ENCODE measurements at places on chromosomes 1 and 21.

- DNase-seq = no peak
Observed at GRCh38 chr1:21659924-21660326, 9.2 kb downstream of the RAP1GAP start.

- DNase-seq = no peak
Observed at GRCh38 chr1:232534552-232535517, 95.1 kb downstream of the SIPA1L2 start.

DNA sequence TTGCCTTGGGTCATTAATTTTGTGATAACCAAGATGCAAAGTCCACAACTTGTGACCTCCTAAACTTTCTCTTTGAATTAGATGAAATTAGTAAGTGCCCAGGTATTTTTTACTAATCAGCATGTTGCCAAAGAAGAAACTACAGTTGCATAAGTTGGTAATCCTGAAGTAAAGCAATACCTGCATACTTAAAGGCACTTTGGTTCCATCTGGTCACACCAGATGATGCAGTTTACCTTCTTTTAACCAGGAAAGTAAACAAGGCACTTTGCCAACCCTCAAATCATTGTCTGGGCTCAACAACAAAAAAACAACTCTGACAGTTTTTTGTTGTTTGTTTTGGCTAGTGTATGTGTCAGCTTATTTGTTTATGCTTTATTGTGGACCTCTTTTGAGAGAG, 55.5 kb upstream of the DYNLT5 start:
- DNase-seq = no peak

GRCh38 chr1:80248886-80249285, 1242.4 kb upstream of the ADGRL4 start:
- DNase-seq = no peak

GRCh38 chr1:51607681-51608095, 9.2 kb upstream of the OSBPL9 start:
- DNase-seq = no peak

Data from D721Med (cell line).